ENCODE measurements at places on chromosomes 7 and 10. TPM values are rescaled to one million over a fixed set of nuclear protein-coding genes. Genes with fewer than 3 reads are reported as not detected.

NUTM2A gene
- total RNA-seq = 0.22 TPM

NPC1L1 gene
- not detected for total RNA-seq

SORCS1 gene
- total RNA-seq = not detected

PDGFA gene
- total RNA-seq = 18.8 TPM

DNA sequence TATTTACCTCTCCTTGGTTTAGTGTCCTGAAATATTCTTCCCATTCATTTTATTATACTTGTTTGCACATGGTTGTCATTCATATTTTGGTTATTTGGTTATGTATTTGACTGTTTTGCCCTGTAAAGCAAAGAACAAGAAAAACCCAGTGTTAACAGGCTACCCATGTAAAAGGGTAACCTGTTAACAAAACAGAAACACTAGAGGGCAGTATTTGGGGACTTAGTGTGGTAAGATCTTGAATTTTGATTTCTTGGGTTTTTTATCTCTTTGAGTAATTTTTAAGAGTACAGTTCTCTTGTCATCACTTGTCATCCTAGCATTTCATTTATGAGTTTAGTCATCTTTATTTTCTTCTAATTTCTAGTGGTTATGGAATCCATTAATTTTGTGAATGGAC, 51.3 kb downstream of the POLL start:
- H3K27ac ChIP-seq = no peak overlapping the region
- peaks cover 9% of the 10 kb centered on the region for H3K36me3 ChIP-seq
- H3K4me1 ChIP-seq = no peaks in the 10 kb centered on the region
- DNase-seq = no peak

DNA sequence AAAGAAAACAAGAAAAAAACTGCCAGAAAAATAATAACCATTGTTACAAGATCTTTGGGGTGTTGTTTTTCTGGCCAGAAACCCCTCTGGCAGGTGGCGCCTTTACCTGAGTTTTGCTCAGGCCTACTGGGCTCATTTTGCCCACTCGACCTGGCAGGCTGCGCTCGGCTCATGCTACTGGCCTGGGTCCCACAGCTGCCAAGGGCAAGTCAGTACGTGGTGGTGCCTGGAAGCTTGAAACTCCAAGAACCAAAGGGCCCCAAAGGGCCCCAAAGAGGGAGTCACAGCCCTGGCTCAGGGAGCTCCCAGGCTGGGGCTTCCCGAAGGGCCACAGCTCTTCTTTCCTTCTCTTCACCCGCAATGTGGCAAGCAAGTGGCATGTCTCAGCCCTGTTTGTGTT, 42.7 kb downstream of the CACUL1 start:
- no peak for DNase-seq
- H3K27ac ChIP-seq = no peak overlapping the region
- no peak overlapping the region for H3K4me3 ChIP-seq
- peaks cover 7% of the 10 kb centered on the region for H3K4me1 ChIP-seq
- peaks cover 5% of the 10 kb centered on the region for H3K36me3 ChIP-seq

GRCh38 chr7:20343941-20344340, 13.2 kb downstream of the ITGB8 start:
- DNase-seq = no peak
- H3K36me3 ChIP-seq = no peaks in the 10 kb centered on the region
- no peaks in the 10 kb centered on the region for H3K4me1 ChIP-seq
- no peak overlapping the region for H3K4me3 ChIP-seq

GRCh38 chr7:43372676-43373355, 210.1 kb upstream of the STK17A start:
- H3K27me3 ChIP-seq = peaks cover 8% of the 10 kb centered on the region
- H3K4me3 ChIP-seq = no peak overlapping the region
- H3K36me3 ChIP-seq = no peaks in the 10 kb centered on the region

DNA sequence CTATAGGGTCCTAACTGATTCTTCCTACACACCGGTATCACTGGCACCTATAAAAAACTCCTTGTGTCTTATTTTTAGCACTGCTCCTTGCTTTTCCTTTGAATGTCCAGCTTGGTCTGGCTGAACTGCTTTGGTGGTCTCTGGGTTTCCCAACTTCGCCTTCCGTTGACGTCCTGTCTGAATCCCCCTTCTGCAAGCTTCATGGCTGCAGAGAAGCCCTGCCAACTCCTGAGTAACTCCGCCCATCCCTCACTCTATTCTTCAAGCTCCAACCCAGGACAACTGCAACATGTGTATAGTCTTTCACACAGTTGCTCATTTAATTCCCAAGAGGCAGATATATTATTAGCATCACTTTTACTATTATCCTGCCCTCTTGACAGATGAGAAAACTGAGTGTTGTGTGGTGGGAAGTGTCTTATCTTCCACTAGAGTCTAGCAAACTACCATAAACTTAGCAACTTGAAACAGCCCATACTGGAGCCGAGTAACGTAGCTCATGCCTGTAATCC, 40.9 kb downstream of the MTURN start:
- no peak for DNase-seq
- no peaks in the 10 kb centered on the region for H3K27me3 ChIP-seq
- H3K36me3 ChIP-seq = no peaks in the 10 kb centered on the region
- no peak overlapping the region for H3K4me3 ChIP-seq

DNA sequence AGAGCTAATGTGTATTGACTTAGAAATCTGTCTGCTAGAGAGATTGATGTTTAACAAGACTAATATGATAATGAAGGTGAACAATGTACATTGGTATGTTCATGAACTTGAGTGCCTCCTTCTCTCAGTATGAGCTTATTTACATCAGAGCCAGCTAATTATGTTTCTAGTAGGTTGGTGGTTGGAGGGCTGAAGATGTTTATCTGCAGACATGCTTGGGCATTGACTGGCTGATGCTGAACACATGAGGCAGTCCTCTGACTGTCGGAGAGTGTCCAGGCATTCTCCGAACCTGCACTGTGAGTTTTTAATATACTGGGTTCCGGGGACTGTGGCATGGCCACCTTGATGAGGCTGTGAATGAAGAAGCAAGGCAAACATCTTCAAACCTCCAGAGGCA, 47.5 kb downstream of the BMPER start:
- no peak overlapping the region for H3K27ac ChIP-seq
- H3K4me3 ChIP-seq = no peak overlapping the region
- H3K36me3 ChIP-seq = no peaks in the 10 kb centered on the region
- DNase-seq = no peak

GRCh38 chr7:152513861-152514770, 78.3 kb upstream of the KMT2C start:
- H3K4me3 ChIP-seq = no peak overlapping the region
- H3K27me3 ChIP-seq = no peaks in the 10 kb centered on the region
- no peak overlapping the region for H3K27ac ChIP-seq
- DNase-seq = no peak

- no peaks in the 10 kb centered on the region for H3K36me3 ChIP-seq
- no peak overlapping the region for H3K27ac ChIP-seq
- no peaks in the 10 kb centered on the region for H3K27me3 ChIP-seq
- H3K4me3 ChIP-seq = no peak overlapping the region
- DNase-seq = no peak
These were observed 145.1 kb upstream of the TMEM106B start for GRCh38 chr7:12066004-12066403.

GRCh38 chr10:36736311-36736710, 389.1 kb upstream of the ANKRD30A start:
- H3K4me1 ChIP-seq = no peaks in the 10 kb centered on the region
- no peak for DNase-seq
- H3K27ac ChIP-seq = no peak overlapping the region
- no peaks in the 10 kb centered on the region for H3K36me3 ChIP-seq
- H3K27me3 ChIP-seq = no peaks in the 10 kb centered on the region

DNA sequence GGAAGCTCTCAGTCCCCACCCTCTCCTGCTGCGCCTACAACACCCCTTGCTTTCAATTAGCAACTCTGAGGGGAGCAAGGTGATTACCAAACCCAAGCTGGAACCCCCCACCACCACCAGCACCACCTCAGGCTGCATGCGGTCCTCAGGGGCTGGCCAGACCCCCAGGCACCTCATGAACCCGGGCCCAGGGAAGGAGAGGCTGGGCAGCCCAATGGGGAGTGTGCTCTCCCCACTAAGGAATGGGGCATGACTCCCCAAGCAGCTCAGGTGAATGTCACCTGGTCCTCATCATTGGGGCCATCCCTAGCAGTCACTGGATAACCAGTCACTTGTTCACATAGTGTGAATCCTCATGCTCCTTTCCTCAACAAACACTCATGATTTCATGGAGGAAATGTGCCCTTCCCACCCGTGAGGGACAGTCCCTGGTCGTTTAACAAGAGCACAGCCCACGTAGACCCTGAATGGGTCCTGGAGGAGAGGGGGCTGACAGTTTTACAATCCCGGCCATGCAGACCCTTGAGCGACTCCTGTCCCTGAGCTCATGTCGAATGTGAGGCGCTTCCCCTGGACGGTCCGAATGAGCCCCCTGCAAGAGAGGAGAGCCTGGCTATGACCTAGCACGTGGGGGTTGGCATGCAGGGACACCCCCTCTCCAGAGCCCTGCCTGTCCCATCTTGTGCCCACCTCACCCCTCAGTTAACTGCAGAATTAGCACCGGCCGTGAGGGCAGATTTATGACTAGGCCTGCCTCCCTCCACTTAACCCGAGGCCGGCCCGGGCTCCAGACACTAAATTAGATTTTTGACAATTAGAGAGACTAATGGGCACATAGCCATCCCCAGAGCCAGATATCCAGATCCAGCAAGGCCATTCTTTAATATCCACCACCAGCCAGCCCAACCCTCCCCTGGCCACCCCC, 29.1 kb downstream of the POLL start:
- H3K27me3 ChIP-seq = peaks cover 9% of the 10 kb centered on the region
- no peaks in the 10 kb centered on the region for H3K36me3 ChIP-seq
- DNase-seq = no peak
- no peak overlapping the region for H3K27ac ChIP-seq
- H3K4me1 ChIP-seq = peaks cover 9% of the 10 kb centered on the region
- no peak overlapping the region for H3K4me3 ChIP-seq

DNA sequence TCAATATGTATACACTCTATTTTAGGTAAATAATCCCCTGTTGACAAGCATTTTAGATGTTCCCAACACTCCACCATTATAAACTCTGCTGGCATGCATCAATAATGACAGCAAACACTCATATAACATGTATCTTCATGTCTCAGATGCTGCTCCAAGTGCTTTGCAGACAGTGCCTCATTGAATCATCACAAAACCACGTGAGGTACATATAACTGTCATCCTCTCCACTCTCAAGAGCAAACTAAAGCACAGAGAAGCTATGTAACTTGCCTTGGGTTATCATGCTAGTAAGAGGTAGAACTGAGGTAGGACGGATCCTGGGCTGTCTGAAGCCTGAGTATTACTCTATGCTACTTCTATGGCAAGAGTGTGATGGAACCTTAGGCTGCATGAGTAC, 72.5 kb upstream of the GSDME start:
- H3K36me3 ChIP-seq = peaks cover 80% of the 10 kb centered on the region
- no peak overlapping the region for H3K4me3 ChIP-seq
- peaks cover 61% of the 10 kb centered on the region for H3K4me1 ChIP-seq
- DNase-seq = peak; percentile 22
- H3K27me3 ChIP-seq = no peaks in the 10 kb centered on the region
- H3K27ac ChIP-seq = no peak overlapping the region

DNA sequence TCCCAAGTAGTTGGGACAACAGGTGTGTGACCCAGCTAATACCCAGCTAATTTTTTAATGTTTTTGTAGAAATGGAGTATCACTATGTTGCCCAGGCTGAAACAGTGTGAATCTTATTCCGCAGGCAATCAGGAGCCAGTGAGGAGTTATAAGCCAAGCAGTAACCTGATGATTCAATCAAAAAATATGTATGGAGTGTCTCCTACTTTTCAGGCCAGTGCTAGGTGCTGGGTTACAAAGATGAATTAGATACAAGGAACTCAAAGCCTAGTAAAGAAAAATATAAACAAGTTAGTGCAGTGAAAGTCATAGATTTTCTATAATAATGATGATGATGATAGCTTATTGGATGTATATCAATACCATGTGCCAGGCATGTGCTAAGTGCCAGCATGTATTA, 13.2 kb upstream of the IFRD1 start:
- H3K27me3 ChIP-seq = no peaks in the 10 kb centered on the region
- H3K36me3 ChIP-seq = no peaks in the 10 kb centered on the region
- H3K4me3 ChIP-seq = no peak overlapping the region
- H3K27ac ChIP-seq = no peak overlapping the region
- H3K4me1 ChIP-seq = no peaks in the 10 kb centered on the region
- DNase-seq = no peak

DNA sequence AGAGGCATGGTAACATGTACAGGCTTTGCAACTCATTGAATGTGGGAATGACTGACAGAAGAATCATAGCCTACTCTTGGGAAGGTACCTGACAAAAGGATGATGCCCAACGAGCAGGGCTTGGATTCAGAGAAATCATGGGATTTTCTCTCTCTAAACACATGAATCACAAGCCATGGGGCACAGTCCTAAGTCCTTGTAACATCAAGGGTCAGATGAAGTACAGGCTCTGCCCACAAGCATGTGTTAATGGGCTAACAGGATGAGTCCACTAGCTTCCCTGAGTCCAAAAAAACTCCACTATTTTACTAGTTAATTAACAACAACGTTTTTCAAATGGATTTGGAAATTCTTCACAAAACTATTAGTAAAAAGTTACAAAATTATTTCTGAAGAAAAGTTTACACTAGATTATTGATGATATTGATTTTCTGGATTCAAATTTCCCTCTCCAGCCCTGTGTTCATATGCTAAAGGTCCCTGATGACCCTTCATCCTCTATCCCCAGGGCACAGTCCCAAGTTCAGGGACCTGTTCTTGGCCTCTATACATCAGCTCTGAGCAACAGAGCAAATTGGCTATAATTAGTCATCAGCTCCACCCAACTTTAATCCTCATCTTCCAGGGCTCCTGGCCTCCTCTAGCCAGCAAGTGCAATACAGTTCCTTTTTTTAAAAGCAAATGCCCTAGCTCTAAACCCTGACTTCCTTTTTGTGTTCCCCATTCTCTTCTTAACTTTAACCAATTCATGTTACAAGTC, 99.8 kb downstream of the GSAP start:
- no peaks in the 10 kb centered on the region for H3K4me1 ChIP-seq
- H3K27ac ChIP-seq = no peak overlapping the region
- peaks cover 16% of the 10 kb centered on the region for H3K36me3 ChIP-seq

DNA sequence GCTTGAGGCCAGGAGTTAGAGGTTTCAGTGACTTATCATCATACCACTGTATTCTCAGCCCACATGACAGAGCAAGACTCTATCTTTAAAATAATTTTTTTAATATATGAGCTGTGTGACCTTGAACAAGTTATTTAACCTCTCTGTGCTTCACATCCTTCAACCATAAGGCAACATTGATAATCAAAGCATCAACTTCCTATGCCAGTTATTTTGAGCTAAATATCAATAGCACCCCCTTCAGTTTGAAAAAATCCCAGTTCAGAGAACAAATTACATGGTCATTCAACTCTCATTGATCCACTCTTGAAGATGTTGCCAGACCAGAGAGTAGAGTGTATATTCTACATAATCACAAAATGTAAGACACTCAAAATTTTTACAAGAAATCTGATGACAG, 53.0 kb downstream of the ASNS start:
- peaks cover 5% of the 10 kb centered on the region for H3K27me3 ChIP-seq
- H3K27ac ChIP-seq = no peak overlapping the region
- no peak for DNase-seq
- H3K4me3 ChIP-seq = no peak overlapping the region
- no peaks in the 10 kb centered on the region for H3K36me3 ChIP-seq
- H3K4me1 ChIP-seq = no peaks in the 10 kb centered on the region
